ENCODE measurements at places on chromosomes 6 and 20.

- no peak for DNase-seq
These were observed 46.3 kb upstream of the SRPK1 start for GRCh38 chr6:35967076-35967774.

DNA sequence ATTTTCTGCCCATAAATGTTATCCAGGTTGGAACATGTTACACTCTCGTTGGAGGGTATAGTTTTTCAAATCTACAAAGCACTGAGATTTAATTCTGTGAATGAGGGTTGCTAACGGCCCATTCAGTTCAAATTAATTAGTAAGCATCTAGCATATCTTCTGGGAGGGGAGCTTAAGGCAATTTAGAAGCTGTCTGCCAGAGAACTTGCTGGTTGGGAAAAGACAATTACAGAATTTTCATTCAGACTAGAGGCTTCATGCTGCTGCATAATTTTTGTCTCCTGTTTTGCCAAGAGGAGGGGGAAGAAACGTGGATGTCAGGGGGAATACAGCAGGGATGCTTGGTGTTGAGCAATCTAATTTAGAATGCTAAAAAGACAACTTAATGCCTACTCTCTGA is 268.3 kb upstream of the FAM83B start:
- no peak for DNase-seq

GRCh38 chr6:6942831-6943230 is 164.9 kb upstream of the RREB1 start:
- no peak for DNase-seq

- no peak for DNase-seq
These were observed 10.7 kb downstream of the FAM8A1 start for GRCh38 chr6:17610835-17611234.

- DNase-seq = peak; percentile 100
These were observed 36.9 kb downstream of the HFE start for GRCh38 chr6:26123947-26124780.

DNA sequence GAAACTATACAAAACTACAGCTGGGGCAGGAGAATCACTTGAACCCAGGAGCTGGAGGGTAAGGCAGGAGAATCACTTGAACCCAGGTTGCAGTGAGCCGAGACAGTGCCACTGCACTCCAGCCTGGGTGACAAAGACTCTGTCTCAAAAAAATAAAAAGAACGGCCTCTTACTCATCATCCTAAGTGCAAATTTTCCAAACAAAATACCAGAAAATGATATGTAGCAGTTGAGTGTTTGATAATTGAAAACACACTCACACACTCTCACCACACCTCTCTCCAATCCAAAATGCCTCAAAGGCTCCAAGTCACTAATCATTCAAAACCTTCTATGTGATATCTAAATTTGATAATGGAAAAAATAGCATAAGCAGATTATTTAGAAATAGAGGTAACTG is 198.6 kb upstream of the SHLD1 start:
- no peak for DNase-seq

DNA sequence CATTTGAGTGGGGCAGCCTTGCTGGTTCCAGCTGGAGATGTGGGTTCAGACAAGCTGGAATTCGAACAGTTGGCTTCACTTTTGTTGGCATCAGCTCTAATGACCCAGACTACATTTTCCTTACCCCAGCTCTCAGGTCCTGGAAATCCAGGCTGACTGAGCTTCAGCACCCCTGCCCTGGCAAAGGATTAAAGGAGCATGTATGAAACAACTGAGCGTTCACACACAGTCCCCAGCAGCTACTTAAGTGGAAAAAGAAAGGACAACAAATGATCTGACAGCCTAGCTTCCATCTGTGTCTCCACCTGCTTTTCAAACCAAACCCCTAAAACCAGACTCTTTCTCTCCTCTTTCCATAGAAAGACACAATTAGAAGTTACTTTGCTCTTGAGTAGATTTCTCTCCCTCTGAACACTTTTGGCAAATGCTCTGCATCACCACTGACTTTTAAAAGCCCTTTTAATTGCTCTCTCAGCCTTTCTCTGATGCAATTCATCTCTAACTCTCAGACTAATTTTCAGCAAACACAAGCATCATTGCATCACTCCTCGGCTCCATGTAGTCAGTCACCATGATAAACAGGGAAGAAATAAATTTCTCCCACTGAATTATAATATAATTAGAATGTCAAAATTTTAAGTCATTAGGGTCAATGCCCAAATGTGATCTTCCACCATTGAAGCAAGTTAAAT is 28.1 kb downstream of the ROS1 start:
- peak; percentile 11 for DNase-seq

DNA sequence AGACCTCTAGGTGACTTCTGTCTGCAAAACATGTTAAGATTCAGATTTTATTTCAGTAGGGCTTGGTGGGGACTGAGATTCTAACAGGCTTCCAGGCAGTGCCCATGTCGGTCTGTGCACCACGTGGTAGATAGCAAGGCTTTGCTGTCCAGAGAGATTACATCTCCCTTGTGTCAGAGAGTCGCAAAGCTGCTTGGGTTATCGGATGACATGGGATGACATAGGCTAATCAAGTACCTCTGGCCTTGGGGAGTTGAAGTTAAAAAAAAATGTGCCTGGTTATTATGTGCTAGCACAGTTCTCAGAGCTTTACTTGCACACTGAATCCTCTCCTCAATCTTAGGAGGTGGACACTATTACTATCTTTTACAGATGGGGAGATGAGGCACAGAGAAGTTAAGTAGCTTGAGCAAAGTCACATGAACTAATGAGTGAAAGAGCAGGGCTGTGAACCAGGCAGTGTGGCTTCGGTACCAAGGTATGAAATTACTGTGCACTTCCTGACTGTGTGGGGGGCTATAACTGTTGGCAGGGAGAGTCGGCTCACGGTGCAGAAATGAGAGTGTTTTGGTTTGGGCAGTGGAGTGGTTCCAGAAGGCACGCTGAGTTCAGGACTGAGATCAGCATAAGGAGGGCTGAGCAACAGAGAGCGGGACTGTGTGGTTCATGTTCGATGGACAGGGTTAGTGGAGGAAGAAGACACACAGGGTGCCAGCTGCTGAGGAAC is 41.1 kb downstream of the FARS2 start:
- DNase-seq = peak; percentile 41

DNA sequence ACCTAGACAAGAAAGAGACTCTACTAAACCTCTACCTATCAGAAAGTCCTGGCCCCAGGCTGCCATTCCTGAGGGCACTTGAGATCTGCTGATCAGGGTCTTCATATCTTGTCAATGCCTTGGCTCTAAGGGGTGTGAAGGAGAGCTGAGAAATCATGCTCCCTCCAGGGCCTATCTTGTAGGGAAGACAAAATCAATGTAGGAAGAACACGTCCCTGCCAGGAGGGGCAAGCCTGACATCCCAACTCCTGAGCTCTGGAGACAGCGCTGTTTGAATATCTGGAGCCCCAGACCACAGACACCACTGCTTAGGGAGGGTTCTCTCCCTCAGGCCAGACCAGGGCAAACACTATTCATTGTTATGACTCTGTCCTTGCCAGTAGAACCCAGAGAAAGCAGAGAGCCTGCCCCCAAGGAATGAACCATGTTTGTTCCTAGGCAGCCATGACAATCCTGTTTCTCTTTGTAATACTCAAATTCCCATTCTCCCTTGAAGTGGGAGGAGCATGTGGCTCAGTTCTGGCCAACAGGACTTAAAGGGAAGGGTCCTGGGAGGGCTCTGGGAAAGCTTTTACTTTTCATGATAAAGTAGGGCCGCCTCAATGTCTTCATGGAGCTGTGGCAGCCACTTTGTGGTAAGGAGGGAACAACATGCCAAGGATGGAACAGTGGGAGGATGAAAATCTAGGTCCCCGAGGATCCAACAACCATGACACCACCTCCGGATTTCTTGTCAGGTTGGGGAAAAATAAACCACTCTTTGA is 1.8 kb upstream of the FASTKD5 start:
- no peak for DNase-seq

DNA sequence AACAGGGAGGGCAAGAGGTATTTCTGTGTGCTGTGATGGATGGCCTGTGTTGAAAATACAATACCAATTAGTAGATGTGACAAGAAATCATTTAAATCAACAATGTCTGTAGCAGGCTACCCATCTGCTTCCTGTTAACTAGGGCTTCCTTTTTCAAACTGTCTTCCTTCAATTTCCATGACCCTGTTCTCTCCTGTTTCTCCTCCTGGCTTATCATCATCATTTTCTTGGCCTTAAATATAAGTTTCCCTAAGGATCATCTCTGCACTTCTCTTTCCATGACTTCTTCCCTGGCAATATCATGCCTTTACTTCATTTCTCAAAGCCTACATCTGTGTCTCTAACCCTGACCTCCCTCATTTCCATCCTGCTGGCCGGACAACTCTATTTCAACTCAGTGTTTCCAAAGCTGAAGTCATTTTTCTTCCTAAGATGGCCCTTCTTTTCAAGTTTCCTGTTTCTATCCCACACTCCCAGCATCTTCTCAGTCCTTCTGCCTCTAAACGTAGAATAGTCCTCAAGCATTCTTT is 18.2 kb downstream of the ZC2HC1B start:
- DNase-seq = no peak

- no peak for DNase-seq
These were observed 28.5 kb upstream of the MAP3K4 start for GRCh38 chr6:160962835-160963623.

GRCh38 chr6:41336824-41337223 is 1.4 kb downstream of the NCR2 start:
- DNase-seq = no peak

GRCh38 chr6:53086302-53086701 is 21.1 kb downstream of the FBXO9 start:
- DNase-seq = no peak
